ENCODE measurements at places on chromosomes 3 and 15. TPM values are rescaled to one million over a fixed set of nuclear protein-coding genes. Genes with fewer than 3 reads are reported as not detected.

- no peak for DNase-seq
These were observed 2.7 kb upstream of the ALS2CL start for GRCh38 chr3:46695962-46696894.

- no peak for DNase-seq
These were observed 21.0 kb downstream of the PFKFB4 start for GRCh38 chr3:48535578-48535977.

GRCh38 chr3:155981669-155982068 lies 111.2 kb downstream of the GMPS start:
- DNase-seq = no peak

The ARL14 gene
- polyA plus RNA-seq = 5.9 TPM

The AMT gene
- polyA plus RNA-seq = 42.3 TPM

All from large intestine (tissue), 12 donors.